ENCODE measurements at places on chromosomes 13 and 19.

GRCh38 chr19:3656747-3657394 lies 30.3 kb upstream of the CACTIN start:
- no peak for DNase-seq

GRCh38 chr13:27988520-27988919 lies at the start of gene URAD:
Gene URAD (minus strand): TSS chr13:27988693. CDS start chr13:27988637, 56 bp downstream.
- DNase-seq: no peak

DNA sequence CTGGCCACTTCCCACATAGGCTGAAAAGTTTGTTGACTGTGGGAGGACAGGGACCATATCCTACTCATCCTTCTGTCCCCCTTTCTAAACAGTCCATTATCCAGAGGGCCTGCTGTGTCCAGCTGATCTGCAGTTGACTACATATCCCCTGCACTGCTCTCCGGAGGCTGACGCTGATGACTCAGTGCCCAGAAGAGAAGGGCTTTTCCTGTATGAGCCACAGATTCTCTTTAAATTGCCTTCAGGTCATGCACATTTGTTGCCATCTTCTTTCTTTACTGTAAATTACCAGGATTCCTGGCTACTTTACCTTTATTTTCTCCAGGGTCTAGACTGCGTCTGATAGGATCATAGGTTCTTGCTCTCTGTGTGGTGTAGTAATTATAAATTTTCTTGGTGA lies 125.2 kb downstream of the LACC1 start:
- no peak for DNase-seq

DNA sequence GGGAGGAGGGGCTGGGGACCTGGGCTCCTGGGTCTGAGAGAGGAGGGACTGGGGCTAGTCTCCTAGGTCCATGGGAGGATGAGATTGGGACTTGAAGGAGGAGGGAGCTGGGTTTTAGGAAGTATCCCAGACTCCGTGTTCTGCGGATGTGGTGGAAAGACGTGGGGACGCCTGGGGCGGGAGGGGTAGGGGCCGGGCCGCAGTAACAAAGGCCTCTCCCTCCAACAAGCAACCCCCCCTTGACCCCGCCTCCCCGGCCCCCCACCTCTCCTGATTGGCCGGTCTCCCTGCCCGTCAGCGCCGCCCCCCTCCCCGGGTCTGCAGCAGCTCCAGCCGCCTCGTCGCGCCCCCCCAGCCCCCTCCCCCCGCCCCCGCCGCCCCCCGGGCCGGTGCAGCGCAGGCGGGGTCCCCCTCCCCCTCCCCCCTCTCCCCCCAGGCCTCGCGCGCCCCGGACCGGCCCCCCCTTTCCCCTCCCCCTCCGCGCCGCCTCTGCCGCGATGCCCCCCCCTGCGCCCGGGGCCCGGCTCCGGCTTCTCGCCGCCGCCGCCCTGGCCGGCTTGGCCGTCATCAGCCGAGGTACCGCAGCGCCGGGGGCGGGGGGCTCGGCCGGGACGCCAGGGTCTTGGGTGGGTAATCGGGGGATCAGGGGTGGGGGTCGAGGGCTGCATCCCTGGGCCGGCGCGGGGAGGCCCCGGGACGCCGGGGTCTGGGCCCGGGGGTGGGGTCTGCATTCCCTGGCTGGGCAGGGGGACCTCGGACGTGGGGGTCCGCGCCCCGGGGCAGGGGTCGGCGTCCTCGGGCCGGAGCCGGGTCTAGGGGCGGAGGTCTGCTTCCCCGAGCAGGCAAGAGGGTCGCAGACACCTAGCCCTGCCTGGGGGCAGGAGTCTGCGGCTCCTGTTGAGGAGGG lies at the start of gene IGLON5:
IGLON5 (plus strand) TSS at position 294 of the 907 bp plus-strand sequence; CDS start at position 498, 204 bp downstream.
- no peak for DNase-seq

GRCh38 chr13:110042253-110042950 lies 256.0 kb upstream of the IRS2 start:
- DNase-seq: no peak

- no peak for DNase-seq
Observed at GRCh38 chr13:44685641-44686040, 109.5 kb upstream of the TSC22D1 start.

DNA sequence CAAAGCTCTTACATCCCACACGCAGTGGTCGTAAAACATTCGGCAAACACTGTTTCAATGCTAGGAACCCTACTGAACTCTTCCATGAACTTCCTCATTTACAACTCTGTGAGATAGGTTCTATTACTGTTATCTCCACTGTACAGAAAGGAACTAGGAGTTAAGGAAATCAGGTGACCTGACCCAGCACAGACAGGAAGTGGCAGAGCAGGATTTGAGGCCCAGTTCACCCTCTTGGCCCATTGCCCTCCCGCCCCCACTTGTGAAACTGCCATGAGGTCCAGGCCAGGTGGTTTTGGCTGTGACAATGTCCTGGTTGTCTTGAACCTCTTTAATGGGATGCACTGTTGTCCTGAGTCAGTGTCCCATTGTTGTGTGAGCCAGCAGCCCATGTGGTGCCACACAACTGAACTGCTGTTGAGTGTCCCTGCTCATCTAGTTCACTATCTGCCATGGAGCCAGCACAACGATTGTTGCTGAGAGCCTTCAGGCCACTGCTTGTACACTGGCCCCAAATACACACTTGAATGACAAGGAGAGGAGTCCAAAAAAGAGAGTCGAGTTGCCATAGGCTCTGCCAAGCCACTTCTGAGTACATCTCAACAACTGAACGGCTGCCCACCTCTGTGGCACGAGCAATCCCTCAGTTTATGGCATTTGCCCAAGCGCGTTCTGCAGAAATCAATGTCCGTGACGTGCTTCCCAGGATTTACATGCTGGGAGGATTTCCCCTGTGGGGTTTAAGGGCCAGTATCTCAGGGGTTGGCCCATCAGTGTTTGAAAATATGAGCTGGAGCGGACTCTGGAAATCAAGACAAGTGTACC lies 484.6 kb downstream of the TSHZ3 start:
- DNase-seq: no peak

All from stimulated activated CD4-positive, alpha-beta T cell treated with anti-CD3 and anti-CD28 coated beads, Interleukin-1b, Interleukin-23, amount 100 ng/mL, for 1 hour (primary cell).